NCI-H1092 treated with DMSO at 0.1 percent for 48 hours (cell line): ENCODE measurements at places on chromosomes 1 and 21.

GRCh38 chr1:47205918-47206317 lies 16.1 kb upstream of the PDZK1IP1 start:
- DNase-seq, result no peak

GRCh38 chr1:236746785-236747184 lies 48.3 kb upstream of the MTR start:
- no peak for DNase-seq

DNA sequence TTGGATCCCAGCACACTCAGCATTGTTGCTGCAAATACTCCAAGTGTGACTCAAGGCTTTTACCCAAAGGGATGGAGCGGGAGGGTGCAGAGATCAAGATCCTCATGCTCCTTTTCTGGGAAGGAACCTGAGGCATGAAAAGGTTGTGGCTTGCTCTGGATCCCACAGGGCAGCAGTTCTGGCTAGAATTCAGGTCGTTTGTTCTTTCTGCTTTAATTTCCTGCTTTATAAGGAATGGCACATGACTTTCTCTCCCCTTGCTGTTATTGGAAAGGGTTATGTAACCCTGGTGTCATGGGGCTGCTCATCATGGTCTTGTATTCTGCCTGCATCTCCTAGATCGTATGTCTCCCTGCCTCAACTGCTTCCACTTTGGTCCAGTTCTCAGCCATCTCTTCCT lies 101.6 kb downstream of the NOS1AP start:
- DNase-seq, result no peak

DNA sequence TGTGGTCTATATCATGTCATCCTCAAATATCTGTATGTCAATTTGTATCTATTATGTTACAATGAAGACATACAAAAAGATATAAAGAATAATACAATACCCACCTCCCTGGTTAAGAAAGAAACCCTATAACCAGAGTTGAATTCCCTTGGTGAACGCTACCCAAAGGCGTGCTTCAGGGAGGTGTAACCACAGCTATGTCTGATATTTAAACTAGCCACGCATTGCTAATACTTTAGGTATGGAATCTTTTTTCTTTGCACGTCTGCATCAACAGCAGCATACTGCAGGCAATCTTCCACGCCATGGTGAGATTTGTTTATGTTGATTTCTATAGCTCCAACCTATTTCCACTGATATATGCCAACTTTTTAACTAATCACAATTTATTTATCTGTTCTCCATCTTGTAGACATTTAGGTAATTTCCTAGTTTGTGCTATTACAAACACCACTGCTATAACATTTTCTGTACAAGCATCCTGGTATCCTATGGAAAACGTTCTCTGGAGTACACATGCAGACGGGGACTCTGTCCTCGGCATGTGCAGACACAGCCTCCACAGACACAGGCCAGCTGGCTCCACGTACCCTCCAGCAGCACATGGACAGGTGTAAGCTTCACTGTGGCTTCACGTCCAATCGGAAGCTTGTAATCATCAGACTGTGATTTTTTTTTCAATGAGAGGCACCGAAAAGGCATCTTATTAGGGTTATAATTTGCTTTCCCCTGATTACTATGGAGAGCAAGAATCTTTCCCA lies 58.5 kb downstream of the HSF2BP start:
- DNase-seq, result no peak

GRCh38 chr1:191528275-191528674 lies 630.0 kb upstream of the RGS18 start:
- no peak for DNase-seq

- no peak for DNase-seq
These were observed 93.2 kb downstream of the CTH start for GRCh38 chr1:70504176-70504820.

GRCh38 chr1:244022311-244022710 lies 28.8 kb upstream of the ZBTB18 start:
- no peak for DNase-seq

- peak; percentile 18 for DNase-seq
These were observed 49.2 kb upstream of the PAX7 start for GRCh38 chr1:18581420-18581880.

- DNase-seq, result no peak
These were observed 353.4 kb upstream of the ZRANB2 start for GRCh38 chr1:71434240-71434639.

- DNase-seq, result no peak
These were observed 29.8 kb upstream of the TADA1 start for GRCh38 chr1:166905900-166906299.

- DNase-seq, result no peak
These were observed 123.3 kb downstream of the GRIK3 start for GRCh38 chr1:36910886-36911540.

DNA sequence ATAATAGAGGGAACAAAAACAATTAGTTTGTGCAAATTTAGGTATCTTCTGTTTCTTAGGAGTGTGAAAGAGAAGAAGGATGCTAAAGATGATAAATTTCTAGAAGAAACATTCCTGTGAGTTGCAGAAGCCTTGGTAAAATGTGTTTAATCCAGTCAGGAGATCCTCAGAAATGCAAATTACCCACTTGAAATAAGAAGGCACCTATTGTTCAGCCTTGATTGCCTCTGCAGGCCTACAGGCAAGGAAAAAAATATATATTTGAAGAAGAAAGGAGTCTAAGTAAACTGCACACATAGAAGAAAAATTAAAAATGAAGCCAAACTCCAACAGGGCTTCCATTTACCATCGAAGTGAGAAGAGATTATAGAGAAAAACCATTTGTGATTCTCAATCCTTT lies 51.0 kb upstream of the LHX8 start:
- DNase-seq, result no peak

GRCh38 chr1:156846643-156847042 lies 12.3 kb downstream of the INSRR start:
- DNase-seq, result no peak

GRCh38 chr1:67427465-67427864 lies 2.7 kb downstream of the SERBP1 start:
- DNase-seq, result no peak

DNA sequence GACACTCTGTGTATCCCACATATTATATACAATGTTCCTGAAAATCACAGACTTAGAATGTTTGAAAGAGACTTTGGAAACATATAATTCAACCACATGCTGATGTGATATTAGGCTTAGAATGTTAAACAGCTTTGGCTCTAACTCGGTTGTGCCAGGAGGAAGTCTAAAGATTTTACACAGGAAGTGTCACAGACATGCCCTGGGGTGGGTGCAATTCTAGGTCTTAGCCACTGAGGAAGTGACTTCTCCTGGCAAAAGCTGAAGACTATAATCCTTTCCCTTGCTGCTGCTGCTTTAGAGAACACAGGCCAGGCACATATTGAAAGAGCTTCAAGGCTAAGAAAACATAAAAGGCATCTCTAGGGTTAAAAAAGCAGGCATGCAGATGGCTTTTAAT lies 51.0 kb downstream of the RPL5 start:
- DNase-seq, result no peak

- no peak for DNase-seq
These were observed 87.7 kb downstream of the C4BPA start for GRCh38 chr1:207191776-207192175.

DNA sequence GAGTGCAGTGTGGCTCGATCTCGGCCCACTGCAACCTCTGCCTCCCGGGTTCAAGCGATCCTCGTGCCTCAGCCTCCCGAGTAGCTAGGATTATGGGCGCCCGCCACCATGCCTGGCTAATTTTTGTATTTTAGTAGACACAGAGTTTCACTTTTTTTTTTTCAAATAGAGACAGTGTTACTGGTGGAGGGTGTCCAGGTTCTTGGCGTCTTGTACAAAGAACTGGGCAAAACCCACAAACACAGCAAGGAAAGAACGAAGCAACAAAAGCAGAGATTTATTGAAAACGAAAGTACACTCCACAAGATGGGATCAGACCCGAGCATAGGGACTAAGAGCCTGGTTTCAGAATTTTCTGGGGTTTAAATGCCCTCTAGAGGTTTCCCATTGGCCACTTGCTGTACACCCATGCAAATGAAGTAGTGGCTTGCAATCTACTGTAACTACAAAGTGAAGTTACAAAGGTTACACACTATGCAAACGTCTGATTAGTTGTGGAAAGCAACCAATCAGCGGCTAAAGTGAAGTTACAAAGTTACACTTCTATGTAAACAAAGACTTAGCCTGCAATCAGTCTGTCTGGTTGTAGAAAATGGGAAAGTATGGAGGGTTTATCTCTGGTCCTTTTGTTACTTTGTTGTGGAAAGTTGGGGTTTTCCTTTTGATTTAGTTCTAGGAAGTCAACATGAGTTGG lies 199.1 kb downstream of the DYRK1A start:
- no peak for DNase-seq
